RWPE2 (cell line): ENCODE measurements at places on chromosomes 4 and X.
A peak's percentile ranks its signal among the peaks of the same experiment; 100 is the strongest.

DNA sequence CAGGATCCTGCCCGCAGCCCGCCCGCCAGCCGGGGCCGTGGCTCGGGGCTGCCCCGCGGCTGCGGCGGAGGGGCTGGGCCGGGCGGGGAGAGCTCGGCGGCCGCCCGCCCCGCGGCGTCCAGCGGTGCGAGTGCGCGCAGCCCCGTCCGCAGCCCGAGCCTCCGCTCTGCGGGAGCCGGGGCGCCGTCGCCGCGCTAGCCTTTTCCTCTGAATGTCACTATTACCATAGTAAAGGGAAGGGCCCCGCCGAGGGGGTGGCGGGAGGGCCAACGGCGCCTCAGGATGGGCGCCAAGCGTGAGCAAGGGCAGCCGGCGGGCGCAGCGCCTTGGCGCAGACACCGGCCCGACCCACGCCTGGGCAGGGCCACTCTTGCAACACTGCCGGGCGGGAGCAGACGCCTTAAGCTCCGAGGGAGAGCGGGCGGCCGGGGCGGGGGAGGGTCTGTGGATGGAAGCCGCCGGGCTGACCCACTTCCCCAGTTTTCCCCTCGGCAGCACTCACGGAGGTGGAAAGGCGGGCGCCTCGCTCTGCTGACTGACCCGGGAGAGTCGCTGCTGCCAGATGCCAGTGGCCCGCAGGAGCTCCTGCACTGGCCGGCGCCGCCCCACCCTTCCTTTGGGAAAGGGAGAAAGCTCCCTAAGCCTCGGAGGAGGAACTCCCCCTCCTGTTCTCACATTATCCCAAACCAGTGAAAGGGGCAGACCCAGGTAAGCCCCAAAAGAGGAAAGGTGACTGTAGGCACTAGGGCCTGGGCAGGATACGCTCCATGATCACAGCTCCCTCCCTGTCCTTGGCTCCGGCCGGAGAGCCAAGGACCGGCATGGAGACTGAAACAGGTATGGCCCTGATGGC is 329.4 kb downstream of the HNRNPD start:
- H3K27me3 ChIP-seq, result peaks cover 16% of the 10 kb centered on the region
- no peaks in the 10 kb centered on the region for H3K4me1 ChIP-seq
- peak; percentile 55 for DNase-seq
- no peak overlapping the region for H3K27ac ChIP-seq
- H3K4me3 ChIP-seq, result peak overlapping the region; percentile 38
- no peaks in the 10 kb centered on the region for H3K36me3 ChIP-seq

- peaks cover 97% of the 10 kb centered on the region for H3K27me3 ChIP-seq
- H3K27ac ChIP-seq, result no peak overlapping the region
- H3K4me3 ChIP-seq, result no peak overlapping the region
- no peaks in the 10 kb centered on the region for H3K4me1 ChIP-seq
- DNase-seq, result no peak
These were observed 8.3 kb upstream of the HAND2 start for GRCh38 chr4:173538148-173538908.

DNA sequence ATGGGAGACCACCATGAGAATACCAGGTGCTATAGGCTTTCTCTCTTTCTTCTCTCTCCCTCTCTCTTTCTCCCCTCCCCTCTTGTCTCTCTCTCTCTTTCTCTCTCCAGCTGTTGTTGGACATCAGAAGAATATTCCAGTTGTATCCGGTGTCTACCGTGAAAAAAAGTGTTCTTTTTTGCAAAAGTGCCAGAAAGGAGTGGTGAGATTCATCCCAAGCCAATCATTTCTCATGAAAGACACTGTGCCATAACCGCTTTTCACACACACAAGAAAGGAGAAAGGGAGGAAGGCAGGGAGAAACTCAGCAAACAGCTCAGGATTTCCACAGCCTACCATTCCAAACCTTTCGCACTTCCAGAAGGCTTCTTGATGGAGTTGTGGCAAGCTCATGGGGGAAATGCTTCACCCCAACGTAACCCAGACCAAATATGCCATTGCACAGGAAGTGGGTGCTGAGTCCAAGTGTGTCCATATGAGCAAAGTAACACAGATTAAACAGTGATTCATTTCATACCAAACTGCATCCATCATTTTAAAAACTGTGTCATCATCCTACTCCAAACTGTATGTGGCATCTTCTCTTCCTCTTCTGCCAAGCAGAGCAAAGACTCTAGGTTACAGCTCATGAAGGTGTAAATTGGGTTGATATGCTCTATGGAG is 224.0 kb downstream of the APBB2 start:
- H3K27me3 ChIP-seq, result no peaks in the 10 kb centered on the region
- H3K36me3 ChIP-seq, result peaks cover 22% of the 10 kb centered on the region
- peak overlapping the region; percentile 94 for H3K27ac ChIP-seq

DNA sequence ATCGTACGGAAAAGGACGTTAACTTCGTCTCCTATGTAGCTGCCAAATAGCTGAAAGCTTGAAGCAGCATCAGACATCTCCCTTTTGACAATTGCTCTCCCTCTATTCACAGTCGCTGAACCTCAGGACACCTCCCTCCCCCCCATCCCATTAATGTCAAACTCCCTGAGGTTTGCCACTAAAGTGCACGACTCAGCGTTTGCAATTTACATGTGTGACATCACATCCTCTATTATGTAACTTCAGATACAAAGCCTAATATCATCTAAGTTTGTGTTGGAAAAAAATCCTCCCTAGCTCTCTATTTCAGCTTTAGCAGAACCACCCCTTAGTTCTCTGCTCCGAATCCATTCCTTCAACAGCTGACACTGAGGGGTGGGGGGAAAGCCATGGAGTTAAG is 5.5 kb upstream of the NR3C2 start:
- no peaks in the 10 kb centered on the region for H3K4me1 ChIP-seq
- H3K27ac ChIP-seq, result no peak overlapping the region
- no peak overlapping the region for H3K4me3 ChIP-seq
- H3K27me3 ChIP-seq, result peaks cover 39% of the 10 kb centered on the region

GRCh38 chrX:139924696-139925095 is 8.2 kb downstream of the ATP11C start:
- H3K4me1 ChIP-seq, result no peaks in the 10 kb centered on the region
- no peak overlapping the region for H3K27ac ChIP-seq

DNA sequence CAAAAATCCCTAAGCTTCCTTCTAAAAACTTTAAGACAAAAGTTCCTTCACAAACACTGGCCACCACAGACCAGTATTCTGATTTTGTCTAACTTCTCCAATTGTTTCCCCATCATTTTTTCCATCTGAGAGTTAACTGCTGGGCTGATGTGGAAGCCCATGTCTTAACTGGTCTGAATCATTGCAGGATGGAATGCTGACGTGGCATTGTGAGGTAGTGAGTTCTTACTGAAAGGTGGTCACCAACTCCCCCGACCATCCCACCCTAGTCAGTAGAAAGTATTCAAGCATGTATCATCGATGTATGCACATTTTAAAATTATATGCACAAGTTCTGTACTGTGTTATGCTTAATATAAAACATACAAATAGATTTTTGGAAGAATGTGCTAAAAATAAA is 99.1 kb upstream of the SMIM10 start:
- H3K4me1 ChIP-seq, result peaks cover 2% of the 10 kb centered on the region
- H3K27me3 ChIP-seq, result no peaks in the 10 kb centered on the region
- no peak overlapping the region for H3K4me3 ChIP-seq
- 0 out of 2 replicates have a peak, but pooled peaks cover 2% of the 10 kb centered on the region for H3K36me3 ChIP-seq
- DNase-seq, result no peak

- no peaks in the 10 kb centered on the region for H3K4me1 ChIP-seq
- no peak for DNase-seq
- no peak overlapping the region for H3K4me3 ChIP-seq
- H3K27ac ChIP-seq, result no peak overlapping the region
- no peaks in the 10 kb centered on the region for H3K36me3 ChIP-seq
These were observed 822.2 kb downstream of the RPA4 start for GRCh38 chrX:97705936-97706335.

DNA sequence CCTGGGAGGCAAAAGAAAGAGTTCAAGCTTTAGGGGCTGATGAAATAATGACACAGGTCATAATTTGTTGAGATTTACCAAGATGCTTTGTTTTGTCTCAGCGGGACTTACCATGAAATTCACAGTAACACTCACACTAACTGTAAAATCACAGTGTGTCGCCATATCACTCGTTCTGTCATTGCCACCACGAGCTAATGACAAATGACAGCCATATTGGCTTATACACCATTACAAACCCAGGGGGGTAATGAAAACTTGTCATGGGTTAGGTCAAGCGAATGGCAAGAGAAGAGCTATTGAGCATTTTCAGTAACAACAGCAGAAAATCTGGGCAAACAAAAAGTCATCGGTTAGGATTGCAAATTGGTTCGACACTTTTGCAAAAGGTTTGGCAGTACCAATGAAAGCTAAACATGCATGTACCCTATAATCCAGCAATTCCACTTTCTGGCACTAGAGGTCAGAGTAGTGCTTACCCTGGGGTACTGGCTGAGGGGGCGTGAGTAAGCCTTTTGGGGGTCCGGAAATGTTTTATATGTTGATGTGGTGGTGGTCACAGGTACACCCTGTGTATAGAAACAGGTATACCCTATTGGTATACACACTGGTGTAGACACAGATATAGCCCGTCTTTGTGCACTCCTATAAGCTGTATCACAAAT is 83.9 kb upstream of the RAI2 start:
- H3K36me3 ChIP-seq, result no peaks in the 10 kb centered on the region
- DNase-seq, result no peak
- H3K4me3 ChIP-seq, result no peak overlapping the region

GRCh38 chr4:2763511-2763967 is 7.4 kb upstream of the TNIP2 start:
- no peaks in the 10 kb centered on the region for H3K36me3 ChIP-seq
- H3K27me3 ChIP-seq, result no peaks in the 10 kb centered on the region
- H3K4me1 ChIP-seq, result peaks cover 4% of the 10 kb centered on the region
- peak overlapping the region; percentile 25 for H3K4me3 ChIP-seq
